Activated CD4-positive, alpha-beta T cell treated with anti-CD3 and anti-CD28 coated beads, Interleukin-2, amount 50 U/mL, for 48 hours (primary cell): ENCODE measurements at places on chromosomes 12 and 14.
A peak's percentile ranks its signal among the peaks of the same experiment; 100 is the strongest.

DNA sequence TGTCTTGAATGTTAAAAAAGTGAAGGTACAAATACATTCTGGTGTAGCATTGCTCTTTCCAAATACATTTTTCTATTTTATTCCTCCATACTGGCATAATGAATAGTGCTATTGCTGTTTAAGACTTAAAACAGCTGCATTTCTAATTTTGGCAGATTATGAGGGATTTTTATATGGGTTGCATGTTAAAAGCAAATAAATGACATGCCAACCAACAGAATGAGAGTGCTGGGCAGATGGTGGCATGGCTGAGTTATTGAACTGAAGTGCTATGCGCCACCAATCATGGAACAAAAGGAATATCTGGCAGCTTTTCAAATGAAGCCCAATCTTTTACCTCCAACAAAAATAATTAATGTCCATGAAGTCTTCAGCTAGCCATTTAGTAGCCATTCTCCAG is 215.0 kb downstream of the PRKD1 start:
- no peak for DNase-seq

- no peak for DNase-seq
Observed at GRCh38 chr12:1197264-1198018, 206.4 kb downstream of the ERC1 start.

DNA sequence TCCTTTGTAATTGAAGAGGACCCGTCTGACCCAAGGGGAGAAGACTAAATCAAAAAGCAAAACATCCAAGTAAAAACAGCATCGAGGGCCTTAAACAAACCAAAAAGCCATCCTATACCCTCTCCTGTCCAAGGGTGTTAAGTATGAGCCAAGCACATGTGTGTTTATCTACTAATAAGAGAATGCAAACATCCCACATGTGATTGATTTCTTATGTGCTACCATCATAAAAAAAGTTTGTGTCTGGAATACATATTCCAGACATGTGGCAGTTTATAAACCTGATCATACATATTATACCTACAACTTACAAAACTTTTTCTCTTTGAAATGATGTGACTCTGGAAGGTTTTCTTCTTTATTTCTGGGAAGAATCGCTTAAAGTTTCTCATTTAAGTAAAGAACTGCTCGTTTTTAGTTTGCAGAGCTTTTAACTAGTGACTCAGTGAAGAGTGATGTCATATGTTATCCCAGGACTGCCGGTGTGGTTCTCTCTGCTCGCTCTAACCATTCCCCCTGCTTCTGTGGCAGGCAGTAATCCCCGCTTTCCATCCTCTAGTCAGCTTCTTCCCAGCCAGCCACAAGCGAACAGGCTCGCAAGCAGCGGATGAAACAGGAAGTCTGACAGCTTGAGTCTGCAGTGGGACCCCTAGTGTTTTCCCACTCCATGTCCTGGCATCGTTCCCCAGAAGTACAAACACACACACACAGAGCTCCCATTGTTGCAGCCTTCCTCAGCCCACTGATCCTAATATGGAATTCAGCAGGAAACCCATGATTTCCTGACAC is 431 bp upstream of the RHOJ start:
- DNase-seq: no peak

DNA sequence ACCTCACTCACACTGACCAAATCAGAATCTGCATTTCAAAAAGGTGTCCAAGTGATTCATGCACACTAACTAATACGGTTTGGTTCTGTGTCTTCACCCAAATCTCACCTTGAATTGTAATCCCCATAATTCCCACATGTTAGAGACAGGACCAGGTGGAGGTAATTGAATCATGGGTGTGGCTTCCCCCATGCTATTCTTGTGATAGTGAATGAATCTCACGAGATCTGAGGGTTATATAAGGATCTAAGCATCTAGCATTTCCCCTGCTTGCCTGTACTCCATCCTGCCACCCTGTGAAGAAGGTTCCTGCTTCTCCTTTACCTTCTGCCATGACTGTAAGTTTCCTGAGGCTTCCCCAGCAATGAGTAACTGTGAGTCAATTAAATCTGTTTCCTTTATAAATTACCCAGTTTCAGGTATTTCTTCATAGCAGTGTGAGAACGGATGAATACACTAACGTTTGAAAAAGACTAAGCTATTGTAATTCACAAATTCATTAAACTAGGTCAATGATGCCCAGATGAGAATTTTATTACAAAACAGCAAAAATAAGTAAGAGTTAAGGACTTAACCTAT is 759.1 kb downstream of the GALC start:
- DNase-seq: no peak

DNA sequence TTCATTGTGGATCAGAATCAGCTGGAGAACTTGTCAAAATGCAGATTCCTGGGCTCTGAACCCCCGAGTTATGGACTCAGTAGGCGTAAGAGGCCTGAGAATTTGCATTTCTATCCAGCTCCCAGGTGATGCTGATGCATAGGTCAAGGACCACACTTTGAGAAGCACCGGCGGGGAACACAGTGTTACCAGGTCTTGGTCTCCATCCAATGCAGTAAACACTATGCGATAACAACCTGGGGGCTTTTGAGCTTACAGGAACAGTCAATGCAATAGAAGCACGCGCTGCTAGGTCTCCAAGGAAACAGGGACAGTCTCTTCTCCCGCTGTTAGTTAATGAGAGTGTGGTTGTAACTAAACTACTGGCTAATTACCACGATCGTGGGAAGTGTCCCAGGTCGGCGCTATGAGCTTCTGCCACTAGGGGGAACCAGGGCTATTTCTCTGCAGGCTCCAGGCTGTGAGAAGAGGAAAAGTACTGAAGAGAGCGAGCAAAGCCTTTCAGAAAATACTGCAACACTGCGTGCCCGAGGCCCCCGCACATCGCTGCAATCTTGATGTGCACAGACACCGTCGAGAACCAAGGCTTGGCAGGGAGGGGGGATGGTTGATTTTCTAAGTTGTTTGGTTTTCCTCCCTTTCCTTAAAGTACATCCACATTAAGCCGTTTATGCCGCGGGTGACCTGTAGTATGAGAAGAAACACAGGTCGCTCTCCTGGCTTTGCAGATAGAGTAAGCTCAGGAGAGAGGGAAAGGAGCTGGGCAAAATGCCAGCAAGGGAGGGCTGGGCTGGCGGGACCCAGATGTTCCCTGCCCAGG is 52.0 kb upstream of the KCNA1 start:
- peak; percentile 84 for DNase-seq

- no peak for DNase-seq
Observed at GRCh38 chr12:118741194-118741593, 240.1 kb upstream of the SRRM4 start.

- DNase-seq: no peak
Observed at GRCh38 chr14:84579292-84579691, 950.7 kb upstream of the FLRT2 start.

GRCh38 chr14:77026166-77026929 is 2.2 kb downstream of the IRF2BPL start:
- no peak for DNase-seq

- no peak for DNase-seq
Observed at GRCh38 chr14:98186140-98186539, 1085.9 kb downstream of the BCL11B start.

- DNase-seq: peak; percentile 77
Observed at GRCh38 chr14:20857630-20858261, 33.4 kb upstream of the RNASE3 start.

- DNase-seq: no peak
Observed at GRCh38 chr14:32675433-32675832, 263.2 kb upstream of the NPAS3 start.

- no peak for DNase-seq
Observed at GRCh38 chr12:80441921-80442320, 2.1 kb upstream of the PTPRQ start.

GRCh38 chr12:89551747-89552146 is 25.9 kb upstream of the POC1B start:
- no peak for DNase-seq

GRCh38 chr12:20366776-20367409 is 1.4 kb upstream of the PDE3A start:
- DNase-seq: no peak

- DNase-seq: peak; percentile 16
Observed at GRCh38 chr12:14664434-14665023, 31.9 kb downstream of the GUCY2C start.

- DNase-seq: no peak
Observed at GRCh38 chr14:49549881-49550280, 36.3 kb downstream of the RPS29 start.

DNA sequence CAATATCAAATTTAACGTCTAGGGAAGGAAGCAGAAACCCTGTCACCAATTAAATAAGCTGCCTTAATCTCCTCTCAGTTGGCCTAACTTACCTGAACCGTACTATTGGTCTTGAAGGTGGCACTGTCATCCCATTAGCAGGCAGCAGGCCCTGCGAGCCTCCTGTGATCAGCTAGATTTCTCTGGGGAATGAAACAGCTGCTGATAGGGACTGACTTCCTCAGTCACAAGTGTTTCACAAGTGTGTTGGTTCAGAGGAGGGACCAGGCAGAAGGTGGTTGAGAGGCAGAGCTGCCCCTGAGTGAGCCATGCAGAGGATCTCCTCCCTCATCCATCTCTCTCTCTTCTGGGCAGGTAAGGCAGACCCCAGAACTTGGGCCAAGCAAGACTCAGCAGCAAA is 166.8 kb downstream of the DAD1 start:
- no peak for DNase-seq

- DNase-seq: no peak
Observed at GRCh38 chr14:34241185-34241711, 220.8 kb downstream of the SPTSSA start.

- peak; percentile 35 for DNase-seq
Observed at GRCh38 chr12:19572920-19573558, 133.7 kb downstream of the AEBP2 start.

DNA sequence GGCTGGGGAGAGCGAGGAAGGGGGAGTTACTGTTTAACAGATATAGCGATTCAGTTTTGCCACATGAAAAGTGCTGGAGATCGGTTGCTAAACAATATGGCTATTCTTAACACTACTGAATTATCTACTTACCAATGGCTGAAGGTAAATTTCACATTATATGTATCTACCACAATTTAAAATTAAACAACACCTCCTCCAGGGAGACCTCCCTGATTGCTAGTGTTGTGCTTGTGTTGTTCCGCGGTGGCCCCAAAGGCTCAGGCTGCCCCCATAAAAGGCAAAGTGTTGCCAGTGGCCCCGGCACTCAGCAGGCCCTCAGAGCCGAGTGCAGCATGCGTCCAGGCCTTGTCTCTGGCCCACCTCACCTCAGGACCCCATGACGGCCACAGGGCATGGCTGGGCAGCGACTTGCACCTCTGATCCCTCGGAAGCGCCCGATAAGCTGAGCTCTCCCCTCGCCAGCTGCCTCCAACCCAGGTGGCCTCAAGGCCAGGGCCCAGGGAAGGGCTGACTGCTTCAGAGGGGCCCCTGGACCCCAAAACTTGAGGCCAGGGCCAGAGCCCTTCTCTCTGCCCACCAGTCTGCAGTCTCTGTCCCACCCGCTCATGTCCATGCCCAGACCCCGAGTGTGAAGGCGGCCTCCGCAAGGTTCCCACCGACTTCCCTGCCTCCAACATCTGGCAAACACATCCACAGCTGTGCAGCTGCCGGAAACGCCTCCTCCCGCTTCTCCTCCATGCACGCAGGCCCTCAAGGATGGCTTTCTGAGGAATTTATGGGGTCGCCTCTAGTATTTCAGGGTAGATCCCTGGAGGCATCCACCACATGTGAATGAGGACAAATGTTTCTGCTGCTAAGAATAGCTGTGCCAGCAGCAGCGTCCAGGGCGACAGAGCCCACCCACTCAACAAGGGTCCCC is 60.0 kb downstream of the NCOR2 start:
- DNase-seq: no peak

GRCh38 chr14:59274991-59275391 is 86.5 kb downstream of the DAAM1 start:
- DNase-seq: no peak

DNA sequence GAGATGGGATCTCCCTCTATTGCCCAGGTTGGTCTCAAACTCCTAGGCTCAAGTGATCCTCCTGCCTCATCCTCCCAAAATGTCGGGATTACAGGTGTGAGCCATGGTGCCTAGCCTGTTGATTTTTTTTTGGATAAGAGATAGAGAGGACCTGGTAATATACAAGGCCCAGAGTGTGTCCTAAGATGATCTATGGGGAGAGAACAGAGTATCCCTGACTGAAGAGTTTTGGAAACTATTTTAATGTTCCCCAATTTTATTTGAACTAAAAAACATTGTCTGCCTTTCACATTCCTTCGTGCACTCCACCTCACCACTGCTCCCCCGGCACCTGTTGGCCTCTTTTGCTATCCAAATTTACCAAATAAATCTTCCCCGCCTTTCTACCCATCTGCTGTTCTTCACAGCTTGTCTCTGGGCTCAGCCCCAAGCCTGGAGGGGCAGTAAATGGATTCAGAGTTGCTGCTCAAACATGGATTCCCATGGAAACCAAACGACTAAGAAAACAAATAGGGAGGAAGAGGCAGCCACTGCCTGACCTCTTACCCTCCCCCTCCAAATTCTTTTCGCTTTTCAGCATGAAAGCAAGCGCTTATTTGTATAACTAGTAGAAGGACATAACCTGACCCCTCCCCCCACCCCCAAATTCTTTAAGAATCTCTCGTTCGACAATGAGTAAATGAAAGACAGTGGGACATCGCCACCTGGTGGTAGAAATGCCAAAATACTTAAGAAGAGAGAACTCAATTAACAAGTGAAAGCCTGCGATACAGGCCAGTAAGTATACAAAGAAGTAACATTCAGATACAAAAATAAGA is 22.6 kb downstream of the OR10G3 start:
- DNase-seq: peak; percentile 81

DNA sequence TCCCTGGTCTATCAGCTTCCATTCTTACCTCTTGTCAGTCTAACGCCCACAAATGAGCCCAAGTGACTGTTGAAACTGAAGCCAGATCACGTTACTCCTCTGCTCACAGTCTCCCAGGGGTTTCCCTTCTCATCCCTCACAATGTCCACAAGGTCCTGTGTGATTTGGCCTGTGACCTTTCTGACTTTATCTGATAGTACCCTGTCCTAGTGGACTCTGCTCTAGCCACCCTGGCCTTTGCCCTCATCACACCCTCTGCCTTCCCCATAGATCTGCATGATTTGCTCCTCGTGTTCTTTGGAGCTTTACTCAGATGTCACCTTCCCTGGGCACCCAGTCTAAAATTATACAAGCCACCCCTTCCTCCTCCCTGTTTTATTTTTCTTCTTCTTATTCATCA is 55.5 kb downstream of the RDH12 start:
- no peak for DNase-seq

- no peak for DNase-seq
Observed at GRCh38 chr14:102140750-102141145, 1.1 kb downstream of the WDR20 start.

- DNase-seq: no peak
Observed at GRCh38 chr14:20557212-20557542, 3.7 kb downstream of the RNASE9 start.

- peak; percentile 94 for DNase-seq
Observed at GRCh38 chr12:6825398-6826124, 2.6 kb upstream of the P3H3 start.

DNA sequence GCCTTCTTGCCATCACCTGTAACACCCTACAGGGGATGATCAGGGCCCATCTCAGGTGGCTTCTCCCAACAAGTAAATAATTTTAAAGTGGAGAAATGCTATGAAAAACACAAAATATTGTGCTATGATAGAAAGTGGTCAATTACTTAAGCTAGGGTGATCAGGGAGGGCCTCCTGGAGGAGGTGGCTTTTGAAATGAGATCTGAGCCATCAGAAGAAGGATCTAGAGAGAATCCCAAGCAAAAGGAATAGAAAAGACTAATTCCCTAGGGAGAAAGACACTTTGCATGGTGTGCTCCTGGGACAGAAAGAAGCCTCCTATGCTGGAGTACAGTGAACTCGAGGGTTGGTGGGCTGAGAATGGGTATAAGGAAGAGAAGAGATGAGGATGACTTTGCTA is 7.5 kb upstream of the C14orf132 start:
- no peak for DNase-seq
